ENCODE measurements at places on chromosomes 4 and X.

DNA sequence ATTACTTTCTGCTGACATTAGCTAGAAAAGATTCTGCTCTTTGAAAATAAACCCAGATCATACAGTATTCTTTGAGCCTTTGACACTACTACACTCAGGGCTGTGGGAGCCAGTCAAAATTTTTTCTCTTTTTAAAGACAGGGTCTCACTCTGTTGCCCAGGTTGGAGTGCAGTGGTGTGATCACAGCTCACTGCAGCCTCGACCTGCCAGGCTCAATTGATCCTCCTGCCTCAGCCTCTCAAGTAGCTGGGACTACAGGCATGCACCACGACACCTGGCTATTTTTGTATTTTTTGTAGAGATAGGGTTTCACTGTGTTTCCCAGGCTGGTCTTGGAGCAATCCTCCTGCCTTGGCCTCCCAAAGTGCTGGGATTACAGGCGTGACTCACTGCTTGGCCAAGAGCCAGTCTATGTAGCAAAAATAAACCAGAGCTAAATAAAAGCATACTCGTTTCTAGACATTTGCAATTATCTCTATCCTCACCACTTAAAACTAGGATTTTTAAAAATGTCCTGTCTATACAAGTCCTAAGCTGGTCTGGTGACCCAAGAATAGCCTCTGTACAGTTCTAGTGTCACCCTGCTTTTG is 43.2 kb downstream of the AKAP4 start:
- no peak for DNase-seq

DNA sequence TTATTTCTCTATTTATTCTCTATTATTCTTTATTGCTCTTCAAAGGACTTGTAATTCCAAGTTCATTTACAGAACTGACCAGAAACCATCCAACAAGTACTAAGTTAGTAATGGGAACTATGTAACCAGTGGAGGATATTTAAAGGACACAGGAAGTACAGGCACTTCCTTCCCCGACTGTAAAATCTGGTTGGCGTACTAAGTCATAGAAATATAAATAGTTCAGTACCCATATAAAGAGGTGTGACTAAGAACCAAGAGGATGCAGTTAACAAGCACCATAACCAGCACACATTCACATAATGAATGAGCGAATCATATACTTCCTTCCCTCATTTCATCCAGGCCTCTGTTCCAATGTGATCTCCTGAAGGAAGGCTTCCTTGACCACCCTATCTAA is 3.6 kb upstream of the EIF4E start:
- DNase-seq: no peak

DNA sequence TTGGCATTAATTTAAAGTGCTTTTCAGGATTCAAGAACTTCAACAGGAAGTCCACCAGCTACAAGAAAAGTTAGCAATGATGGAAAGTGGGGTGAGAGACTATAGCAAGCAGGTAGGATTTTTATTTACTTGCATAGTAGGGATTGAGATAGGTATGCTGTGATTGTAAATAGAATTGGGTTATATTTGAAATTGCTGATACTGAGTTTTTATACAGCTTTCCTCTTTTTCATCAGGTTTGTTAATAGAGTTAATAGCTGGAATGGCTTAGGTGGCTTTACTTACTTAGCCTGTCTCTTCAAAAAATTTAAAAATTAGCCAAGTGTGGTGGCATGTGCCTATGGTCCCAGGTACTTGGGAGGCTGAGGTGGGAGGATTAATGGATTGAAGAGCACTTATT is 10.9 kb downstream of the CEP135 start:
- no peak for DNase-seq

DNA sequence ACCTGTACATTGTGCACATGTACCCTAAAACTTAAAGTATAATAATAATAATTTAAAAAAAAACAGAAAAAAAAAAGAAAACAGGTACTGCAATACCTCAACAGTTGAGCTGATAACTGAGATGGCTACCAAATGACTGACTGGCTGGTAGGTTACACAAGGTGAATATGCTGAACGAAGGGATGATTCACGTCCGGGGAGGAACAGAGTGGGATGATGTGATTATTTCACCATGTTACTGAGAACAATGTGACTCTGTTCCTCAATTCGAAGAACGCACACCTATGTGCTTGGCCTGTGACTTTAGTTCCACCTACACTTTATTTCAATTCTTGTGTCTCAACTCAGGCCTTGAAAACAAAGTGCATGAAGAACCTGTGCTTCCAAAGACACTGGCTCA is 111.7 kb downstream of the CXXC4 start:
- no peak for DNase-seq

- no peak for DNase-seq
Observed at GRCh38 chr4:168860827-168861226, 149.2 kb downstream of the CBR4 start.

GRCh38 chrX:11159149-11159548 is 48.0 kb downstream of the HCCS start:
- DNase-seq: no peak

- DNase-seq: no peak
Observed at GRCh38 chr4:124060261-124060918, 652.1 kb downstream of the ANKRD50 start.

- DNase-seq: no peak
Observed at GRCh38 chrX:13285693-13286092, 34.2 kb downstream of the ATXN3L start.

DNA sequence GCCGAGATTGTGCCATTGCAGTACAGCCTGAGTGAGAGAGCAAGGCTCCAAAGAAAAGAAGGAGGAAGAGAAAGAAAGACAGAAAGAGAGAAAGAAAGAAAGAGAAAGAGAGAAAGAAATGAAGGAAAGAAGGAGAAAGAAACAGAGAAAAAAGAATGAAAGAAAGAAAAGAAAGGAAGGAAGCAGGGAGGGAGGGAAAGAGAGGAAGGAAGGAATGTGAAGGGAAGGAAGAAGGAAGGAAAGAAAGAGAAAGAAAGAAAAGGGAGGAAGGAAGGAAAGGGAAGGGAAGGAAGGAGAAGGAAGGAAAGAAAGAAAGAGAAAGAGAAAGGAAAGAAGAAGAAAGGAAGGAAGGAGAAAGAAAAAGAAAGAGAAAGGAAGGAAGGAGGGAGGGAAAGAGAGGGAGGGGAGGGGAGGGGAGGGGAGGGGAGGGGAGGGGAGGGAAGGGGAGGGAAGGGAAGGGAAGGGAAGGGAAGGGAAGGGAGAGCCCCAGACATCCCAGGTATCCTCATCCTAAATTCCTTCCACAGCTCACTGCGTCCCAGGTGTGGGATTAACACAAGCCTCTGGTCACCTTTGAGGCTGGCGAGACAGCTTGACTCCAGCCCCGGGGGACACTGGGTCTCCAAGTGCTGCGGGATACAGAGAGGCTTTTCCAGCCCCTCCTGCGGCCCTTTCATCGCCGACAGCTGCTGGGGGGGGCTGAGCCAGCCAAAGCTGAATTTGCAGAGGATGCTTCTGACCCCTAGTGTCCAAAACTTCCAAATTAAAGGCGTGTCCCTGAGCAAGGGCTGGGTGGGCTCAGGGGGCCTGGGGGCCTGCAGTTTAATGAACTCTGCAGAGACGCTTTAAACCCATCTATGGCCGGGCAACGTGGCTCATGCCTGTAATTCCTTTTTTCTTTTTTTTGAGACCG is 24.2 kb upstream of the CSF2RA start:
- DNase-seq: no peak

Data from stimulated activated naive CD4-positive, alpha-beta T cell (primary cell).